ENCODE measurements at places on chromosomes 12 and 14.

DNA sequence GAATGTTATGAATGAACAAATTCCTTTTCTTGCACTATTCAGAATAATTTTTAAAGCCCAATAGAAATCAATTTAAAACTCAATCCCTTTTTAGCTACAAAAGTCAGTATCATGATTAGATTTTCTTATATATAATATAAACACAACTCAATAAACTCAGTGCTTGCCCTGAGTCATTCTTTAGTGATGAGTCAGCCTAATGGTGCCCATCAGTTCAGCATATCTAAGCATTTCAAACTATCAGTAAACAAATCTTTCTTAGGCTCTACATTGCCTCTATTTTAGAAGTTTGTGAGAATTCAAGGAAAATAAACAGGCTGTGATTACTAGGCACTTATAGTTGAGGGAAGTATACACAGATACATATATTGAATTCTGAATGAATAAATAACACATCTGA, 179.6 kb downstream of the NELL2 start:
- no peak for DNase-seq

DNA sequence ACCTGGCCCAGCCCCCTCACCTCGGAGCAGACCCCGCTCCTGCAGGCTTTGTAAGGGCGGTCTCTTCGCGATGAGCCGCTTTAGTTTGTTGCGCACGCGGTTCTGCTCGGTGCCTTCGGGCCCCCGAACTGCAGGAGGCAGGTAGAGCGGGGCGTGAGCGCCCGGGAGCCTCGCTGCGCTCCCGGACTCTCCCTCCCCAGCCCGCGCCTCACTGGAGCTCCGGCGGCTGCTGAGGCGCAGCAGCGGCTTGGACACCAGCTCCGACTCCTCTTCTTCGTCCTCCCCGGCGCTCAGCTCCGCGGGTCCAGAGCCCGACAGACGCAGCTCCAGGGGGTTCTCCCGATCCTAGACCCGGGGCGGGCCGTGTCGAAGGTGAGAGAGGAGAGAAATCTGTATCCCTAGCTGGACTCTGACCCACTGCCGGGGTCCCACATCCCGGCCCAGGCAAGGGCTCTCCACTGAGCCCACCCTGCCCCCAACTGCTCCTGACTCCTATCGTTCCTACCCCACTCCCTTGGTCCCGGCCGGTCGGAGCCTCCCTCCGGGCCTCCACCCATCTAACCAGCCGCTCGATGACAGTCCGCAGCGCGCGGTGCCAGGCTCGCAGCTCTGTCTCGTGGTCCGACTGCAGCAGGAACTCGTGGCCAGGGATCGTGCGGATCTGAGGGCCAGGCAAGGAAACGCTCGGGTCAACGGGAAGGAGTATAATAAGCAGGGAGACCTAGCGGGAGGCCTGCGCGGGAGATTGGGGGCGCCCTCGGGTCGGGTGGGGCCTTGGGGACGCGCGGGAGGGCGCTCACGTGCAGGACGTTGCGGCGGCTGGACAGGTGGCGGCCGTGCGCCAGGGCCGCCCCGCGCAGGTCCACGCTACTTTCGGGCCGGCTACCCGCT, 4.2 kb downstream of the ARHGAP9 start:
- DNase-seq, result peak; percentile 28

DNA sequence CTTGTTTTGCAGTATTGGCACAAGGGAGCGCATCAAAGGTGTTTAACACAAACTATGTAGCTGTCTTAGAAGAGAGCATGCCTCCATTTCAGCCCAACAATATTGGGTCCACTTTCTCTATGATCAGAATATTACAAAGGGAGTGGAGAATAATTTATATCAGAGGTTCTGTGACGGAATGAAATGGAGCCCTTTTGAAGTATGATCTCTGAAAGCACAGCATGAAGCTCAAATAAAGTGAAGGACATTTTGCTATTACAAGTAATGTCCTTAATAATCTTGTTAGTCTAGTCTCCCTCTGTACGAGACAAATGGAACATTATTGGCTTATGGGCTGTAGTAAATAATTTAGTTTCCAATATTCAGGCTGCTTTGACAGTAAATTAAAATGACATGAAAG, 302.7 kb downstream of the NPAS3 start:
- no peak for DNase-seq

DNA sequence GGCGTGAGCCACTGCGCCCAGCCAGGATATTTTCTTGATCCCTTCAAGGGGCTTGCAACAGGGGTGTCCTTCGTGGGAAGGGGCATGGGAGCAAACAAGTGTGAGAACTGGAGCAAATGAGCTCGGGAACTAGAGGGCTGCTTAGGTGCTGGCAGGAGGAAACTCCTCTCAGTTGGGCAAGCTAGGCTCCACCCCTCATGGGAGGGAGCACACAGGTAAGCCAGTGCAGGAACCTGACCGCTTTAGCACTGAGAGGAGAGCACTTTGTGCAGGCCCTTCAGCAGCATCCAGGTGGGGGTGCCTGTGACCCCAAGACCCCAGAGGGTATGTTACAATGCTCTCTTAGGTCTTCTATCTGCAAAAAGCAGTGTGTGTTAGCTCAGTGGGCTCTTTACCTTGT, 755.4 kb upstream of the MDGA2 start:
- DNase-seq, result no peak

- peak; percentile 21 for DNase-seq
Observed at GRCh38 chr12:65740506-65740872, 83.8 kb upstream of the HMGA2 start.

- no peak for DNase-seq
Observed at GRCh38 chr12:117890644-117891043, 78.1 kb downstream of the KSR2 start.

DNA sequence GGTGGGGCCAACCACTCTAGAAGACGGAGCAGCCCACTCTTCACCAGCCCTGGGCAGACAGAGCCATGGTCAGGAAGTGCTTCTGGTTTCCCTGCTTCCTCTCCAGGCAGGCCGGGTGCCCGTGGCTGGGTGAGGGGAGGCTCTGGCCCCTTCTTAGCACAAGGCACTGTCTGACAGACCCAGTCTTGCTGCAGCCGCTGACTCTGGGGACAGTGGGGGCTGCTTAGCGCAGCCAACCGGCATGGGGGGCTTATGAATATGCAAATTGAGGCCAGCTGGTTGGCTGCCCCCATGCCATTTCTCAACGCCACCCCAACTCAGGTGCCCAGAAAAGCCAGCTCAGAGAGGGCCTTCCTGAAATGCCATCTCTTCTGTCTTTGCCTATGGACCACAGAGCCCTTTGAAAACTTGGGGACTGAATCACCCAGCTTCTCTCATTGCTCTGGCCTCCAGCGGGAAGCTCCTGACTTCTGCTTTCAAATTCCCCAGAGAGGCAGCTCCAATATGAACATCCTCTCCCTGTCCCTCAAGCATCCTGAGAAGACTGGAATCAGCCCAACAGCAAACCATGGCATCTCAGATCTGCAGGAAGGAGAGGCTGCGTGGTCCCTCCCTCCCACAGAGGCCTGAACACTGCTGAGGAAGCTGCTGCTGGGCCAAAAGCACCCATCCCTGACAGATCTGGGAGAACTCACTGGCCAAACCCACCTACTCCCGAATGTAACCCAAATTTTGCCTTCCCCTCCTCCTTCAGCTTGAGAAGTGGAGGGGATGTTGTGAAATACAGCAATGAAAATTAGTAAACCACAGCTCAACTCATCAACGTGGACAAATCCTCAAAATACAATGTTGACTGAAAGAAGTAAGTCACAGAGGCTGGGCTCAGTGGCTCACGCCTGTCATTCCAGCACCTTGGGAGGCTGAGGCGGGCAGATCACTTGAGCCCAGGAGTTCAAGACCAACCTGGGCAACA, at the start of gene PROX2:
TSS of gene PROX2 (minus strand) at position 205 of the 973 bp plus-strand sequence. CDS start 12,311 bp downstream, outside the sequence.
- peak; percentile 69 for DNase-seq

DNA sequence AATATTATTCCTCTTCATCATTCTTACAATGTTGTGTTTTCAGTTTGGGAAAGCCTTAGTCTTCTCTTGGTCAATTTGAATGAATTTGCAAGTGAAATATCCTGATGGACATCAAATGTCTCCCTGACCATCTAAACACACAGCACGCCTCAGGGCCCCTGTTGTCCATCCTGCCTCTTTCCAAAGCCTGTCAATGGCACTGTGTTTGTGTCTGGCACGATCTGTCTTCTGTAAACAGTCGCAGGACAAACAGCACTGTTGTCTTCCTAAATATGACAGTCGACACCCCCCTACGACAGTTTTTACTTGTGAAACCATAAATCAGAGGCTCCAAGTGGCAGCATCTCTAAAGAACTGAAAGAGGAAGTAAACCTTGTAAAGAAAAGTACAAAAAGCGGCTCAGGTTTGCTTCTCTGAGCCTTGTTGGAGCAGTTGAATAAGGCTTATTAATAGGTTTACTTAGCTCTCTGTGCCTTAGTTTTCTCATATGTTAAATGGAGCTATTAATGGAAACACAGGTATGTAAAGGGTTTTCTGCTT, 285.8 kb downstream of the NRXN3 start:
- DNase-seq, result no peak

DNA sequence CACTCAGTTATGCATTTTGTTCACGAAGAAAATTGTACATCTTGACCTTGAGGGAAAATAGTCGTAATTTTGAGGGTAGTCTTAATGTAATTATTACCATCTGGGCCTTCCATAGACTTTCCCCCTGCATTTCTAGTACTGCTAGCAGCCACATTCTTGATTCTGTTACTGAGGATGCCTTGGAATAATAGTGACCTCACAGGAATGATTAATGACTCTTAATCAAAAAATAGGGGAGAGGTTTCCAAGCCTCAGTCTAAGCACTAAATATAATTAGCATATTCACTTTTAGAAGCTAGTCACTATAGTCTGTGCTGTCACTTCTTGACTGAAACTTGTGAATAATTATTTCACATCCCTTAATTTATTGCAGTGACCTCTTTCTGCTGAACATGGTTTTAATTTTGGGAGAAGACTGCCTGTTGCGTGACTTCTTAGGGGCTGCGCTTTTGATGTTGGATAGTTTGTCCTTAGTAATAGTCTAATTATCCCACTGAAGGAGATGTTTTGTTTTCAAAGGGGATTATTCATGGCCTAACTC, 400.5 kb downstream of the ADAMTS20 start:
- DNase-seq, result peak; percentile 69

DNA sequence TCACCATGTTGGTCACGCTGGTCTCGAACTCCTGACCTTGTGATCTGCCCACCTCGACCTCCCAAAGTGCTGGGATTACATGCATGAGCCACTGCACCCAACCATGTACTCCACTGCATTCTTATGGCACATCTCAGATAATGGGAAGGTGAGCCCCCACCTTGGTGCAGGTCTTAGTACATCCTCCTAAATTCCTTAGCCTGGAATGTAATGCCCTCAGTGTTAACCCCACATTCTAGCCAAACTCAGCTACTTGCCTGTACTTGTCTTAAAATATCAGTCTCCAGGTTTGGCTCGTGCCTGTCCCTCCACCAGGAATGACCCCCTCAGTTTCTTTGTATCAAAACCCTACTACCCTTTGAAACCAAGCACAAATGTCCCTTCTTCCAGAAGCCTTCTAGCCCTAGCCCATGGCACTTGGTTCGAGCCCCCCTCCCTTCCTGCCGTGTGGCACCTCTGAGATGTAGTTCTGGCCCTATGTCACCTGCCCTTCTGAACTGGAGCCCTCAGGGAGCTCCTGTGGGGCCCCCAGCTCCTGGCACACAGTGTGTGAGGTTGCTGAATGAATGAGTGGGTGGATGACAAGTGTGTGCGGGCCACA, 8.4 kb downstream of the KCNH3 start:
- no peak for DNase-seq

DNA sequence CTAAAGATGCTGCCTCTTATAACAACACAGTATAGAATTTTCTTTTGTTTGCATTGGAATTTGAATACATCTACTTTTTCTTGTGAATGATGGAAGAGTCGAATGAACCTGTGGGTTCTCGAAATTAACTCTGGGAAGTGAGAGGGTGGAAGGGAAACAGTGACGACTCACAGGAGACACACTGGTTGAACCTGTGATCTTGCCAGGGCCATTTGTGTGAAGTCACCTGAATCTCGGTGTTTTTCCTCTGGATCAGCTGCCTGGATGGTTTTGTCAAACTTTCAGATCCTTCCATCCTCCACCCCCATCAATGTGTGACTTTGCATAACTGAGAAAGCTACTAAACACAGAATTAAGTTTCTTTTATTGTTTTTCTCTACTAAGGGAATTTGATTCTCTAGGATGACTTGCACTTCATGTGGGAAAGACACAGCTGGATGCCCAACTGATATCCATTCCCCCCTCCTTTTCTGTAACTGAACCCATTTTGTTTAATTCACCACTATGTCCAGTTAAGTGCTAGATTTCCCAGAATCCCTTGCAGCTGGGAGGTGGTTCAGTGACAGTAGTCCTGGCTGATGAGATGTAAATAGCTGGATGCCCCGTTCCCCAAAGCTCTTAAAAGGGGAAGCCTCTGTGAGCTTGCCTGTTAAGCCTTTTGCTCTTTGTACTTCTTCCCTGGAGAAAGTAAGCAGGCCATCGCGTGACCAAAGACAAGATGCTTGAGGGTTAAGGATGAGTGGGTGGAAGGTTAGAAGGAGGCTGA, 6.3 kb downstream of the PPFIBP1 start:
- DNase-seq, result no peak

GRCh38 chr12:29316752-29317151, 64.2 kb downstream of the ERGIC2 start:
- peak; percentile 42 for DNase-seq

GRCh38 chr14:99287269-99287942, 15.4 kb upstream of the BCL11B start:
- DNase-seq, result no peak

GRCh38 chr14:104326848-104327247, 188.5 kb downstream of the KIF26A start:
- DNase-seq, result no peak

- DNase-seq, result peak; percentile 98
Observed at GRCh38 chr14:61620130-61620946, 75.0 kb upstream of the HIF1A start.

- DNase-seq, result no peak
Observed at GRCh38 chr12:24201258-24201970, 251.9 kb upstream of the SOX5 start.

DNA sequence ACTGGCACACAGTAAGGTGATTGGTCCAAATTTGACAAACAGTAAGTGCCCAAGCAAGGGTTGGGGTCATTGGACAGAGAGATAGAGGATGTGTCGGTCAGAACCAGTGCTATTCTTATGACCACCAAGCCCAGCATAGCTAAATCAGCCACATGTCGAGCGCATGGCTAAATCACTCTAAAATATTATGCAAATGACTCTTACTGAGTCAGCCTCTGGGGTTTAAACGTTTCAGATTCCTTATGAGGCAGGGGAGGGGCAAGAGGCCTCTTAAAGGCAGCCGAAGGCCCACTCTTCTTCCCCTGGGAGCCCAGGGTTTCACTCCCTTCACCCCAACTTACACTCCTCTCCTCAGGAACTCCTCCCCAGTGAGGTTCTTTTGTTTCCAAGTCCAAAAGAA, 603 bp upstream of the ENDOU start:
- peak; percentile 84 for DNase-seq

- no peak for DNase-seq
Observed at GRCh38 chr12:3333583-3333982, 157.4 kb upstream of the PRMT8 start.

- no peak for DNase-seq
Observed at GRCh38 chr12:90048918-90049317, 340.3 kb upstream of the ATP2B1 start.

DNA sequence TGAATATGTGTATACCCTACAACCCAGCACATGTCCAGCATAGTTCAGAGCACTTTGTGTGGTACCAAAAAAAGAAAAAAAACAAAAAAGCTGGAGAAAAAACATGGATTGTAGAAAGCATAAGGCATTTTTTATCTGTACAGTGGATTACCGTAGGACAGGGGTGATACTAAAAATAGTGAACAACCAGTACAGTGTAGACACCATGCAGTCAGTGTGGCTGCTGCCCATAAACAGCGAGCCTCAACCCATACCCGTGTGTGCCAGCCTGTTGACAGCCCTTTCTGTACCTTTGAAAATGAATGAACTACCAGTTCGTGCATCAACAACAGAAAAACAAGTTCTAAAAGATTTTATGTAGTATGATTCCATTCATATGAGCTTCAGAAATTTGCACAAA, 25.1 kb downstream of the RASSF8 start:
- no peak for DNase-seq
